ENCODE measurements at places on chromosomes 4 and X.
A peak's percentile ranks its signal among the peaks of the same experiment; 100 is the strongest.

- DNase-seq: no peak
These were observed 20.2 kb upstream of the MRFAP1 start for GRCh38 chr4:6620296-6620695.

GRCh38 chr4:14215116-14215770 is 587.7 kb upstream of the BOD1L1 start:
- no peak for DNase-seq

DNA sequence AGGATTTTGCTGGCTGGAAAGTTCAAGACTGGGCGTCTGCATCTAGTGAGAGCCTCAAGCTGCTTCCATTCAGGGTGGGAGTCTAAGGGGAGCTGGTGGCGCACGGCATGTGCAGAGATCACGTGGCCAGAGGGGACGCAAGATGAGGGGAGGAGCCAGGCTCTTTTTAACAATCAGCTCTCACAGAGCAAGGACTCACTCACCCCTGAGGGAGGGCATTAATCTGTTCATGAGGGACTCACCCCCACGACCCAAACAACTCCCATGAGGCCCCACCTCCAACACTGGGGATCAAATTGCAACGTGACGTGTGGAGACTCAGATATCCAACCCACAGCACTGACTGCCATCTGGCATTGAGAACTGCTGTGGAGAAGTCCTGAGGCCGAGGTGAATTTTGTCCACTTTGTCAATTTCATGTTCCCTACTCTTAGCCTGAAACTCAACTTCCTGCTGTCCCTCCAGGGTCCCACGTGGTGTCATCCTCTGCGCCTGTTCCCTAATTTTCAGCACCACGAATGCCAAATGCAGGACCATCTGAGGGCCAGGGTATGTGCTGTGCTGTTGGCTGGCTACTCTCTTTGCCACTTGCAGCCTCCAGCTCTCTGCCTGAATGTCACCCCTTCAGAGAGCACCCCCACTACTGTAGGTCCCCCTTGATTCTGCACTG is 5.6 kb downstream of the ZFP92 start:
- DNase-seq: no peak

- DNase-seq: peak; percentile 17
These were observed 401.0 kb downstream of the IL1RAPL1 start for GRCh38 chrX:28988246-28988645.

DNA sequence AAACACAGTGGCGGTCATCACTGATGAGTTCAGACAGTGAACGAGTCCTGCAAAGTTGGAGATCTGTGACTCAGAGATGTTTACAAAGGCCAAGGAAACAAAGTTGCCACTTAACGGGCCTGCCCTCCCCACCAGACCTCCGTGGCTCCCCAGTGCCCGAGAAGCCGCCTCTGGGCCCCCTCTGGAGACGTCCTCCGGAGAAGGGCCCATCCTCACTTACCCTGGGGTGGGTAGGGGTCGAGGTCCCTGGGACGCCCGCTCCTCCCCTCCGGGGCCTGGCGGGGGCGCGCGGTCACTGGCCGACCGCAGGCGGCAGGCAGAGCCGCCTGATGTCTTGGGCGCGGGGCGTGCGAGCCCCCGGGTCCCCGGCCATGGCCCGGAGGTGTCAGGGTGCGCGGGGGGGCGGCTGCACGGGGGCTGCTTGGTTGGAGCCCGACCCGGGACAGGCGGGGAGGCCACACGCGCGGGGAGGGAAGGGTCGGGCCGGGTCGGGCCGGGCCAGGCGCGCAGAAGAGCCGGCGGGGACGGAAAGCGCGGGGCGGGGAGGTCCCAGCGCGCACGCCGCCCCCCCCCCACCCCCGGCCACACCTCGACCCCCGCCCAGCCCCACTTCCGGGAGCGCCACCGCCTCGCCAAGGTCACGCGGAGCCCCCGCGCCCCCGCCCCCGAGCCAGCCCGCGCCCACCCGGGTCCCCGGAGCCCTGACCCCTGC is 529 bp downstream of the DHRSX start:
- no peak for DNase-seq

DNA sequence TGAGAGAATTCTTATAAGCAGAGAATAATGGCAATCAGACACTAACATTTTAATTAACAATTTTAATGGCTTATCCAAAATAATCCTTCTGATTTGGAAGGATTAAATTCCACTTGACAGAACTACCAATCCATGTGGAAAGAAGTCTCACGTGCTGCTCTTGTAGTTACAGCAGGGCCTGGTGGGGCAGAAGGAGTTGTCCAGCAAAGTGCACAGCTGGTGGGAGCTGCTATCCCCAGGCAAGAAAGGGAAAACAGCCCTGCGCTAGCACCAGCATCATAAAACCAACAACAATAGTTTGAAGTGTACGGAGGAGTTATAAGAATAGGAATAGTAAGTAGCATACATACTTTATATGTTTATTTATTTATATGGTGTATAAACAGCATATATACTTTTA is 127.4 kb upstream of the TRIM2 start:
- DNase-seq: no peak

DNA sequence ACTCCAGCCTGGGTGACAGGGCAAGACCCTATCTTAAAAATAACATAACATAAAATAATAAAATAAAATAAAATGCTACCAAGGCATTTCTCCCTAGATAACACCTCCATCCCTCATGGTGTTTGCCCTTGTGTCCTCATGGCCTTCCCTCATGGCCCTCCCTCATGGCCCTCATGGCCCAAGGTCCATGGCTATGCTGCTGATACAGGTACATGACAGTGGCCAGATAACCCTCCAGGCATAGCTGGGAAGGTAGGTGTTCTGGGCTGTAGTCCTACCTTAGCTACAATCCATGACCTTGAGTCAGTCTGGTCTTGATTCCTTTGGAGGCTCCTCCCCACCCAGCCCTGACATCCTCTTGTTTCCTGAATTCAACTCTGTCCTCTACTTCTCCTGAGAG is 75.2 kb downstream of the PJA1 start:
- no peak for DNase-seq

DNA sequence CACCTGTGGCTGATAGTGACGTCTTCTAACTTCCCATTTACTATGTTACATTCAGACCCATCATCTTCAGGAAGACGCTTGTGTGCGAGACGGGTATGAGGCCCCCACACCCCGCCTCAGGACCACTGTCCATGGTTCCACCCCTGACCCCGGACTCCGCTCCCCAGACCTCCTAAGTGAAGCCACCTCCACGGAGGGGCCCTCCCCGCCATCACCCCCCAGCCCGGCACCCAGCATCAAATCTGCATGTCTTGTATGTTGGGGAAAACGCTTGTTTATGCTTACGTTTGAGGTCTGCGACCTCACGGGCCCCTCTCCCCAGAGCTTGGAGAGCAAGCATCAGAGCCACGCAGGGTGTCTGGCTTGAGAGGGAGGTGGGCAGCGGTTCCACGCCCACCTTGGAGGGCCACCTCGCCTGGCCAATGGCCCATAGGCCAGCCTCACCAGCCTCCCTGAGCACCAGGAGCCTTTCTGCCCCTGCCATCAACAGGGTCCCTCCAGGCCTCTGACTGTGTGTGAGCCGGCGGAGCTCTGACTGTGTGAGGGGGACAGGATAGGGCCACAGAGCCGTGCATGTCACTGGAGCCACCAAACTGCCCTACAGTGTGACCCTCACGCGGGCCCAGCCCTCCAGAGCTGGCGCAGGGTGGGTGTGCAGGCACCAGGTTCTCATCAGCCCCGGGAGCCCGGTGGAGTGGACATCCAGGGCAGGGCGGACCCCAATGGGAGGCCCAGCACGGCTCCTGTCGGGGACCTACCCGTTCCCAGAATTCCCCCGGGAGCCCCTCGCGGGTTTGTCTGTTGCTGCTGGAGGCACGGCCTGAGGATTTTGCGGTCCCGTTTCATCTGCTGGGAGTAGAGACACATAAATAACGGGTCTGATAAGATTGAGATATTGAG is 88.4 kb upstream of the NKX1-1 start:
- DNase-seq: no peak

DNA sequence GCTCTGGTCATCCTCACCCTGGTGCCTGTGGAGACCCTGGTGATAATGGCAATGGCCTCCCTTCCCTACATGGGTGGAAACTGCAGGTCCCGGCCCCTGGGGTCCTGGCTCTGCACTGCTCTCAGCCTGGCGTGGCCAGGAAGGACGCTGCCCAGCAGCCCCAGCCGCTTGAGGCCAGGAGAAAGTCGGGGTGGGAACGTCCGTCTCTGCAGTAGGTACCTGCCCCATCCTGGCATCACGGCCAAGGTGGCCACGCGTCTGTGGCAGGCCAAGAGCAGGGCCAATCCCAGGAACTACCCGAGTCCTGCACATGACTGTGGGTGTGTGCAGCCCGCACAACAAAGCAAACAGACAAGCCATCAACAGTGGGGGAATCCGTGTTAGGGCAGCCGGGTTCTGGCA is 33.8 kb downstream of the FGFRL1 start:
- no peak for DNase-seq

- DNase-seq: no peak
These were observed 18.7 kb downstream of the TNIP3 start for GRCh38 chr4:121145430-121145829.

DNA sequence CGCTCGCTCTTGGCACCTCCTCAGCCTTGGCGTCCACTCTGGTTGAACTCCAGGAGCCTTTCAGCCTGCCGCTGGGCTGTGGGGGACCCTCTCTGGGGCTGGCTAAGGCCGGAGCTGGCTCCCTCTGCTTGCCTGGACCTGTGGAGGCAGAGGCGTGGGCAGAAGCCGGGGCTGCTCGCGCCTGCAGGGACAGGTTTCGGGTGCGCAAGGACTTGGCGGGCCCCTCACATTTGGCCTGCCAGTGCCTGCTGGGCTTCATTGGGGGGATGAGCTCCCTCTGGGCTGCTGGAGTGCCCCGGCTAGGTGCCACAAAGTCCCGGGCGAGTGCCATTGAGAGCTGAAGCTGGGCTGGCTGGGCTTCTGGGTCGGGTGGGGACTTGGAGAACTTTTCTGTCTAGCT is 371.7 kb downstream of the FAM133A start:
- DNase-seq: no peak

DNA sequence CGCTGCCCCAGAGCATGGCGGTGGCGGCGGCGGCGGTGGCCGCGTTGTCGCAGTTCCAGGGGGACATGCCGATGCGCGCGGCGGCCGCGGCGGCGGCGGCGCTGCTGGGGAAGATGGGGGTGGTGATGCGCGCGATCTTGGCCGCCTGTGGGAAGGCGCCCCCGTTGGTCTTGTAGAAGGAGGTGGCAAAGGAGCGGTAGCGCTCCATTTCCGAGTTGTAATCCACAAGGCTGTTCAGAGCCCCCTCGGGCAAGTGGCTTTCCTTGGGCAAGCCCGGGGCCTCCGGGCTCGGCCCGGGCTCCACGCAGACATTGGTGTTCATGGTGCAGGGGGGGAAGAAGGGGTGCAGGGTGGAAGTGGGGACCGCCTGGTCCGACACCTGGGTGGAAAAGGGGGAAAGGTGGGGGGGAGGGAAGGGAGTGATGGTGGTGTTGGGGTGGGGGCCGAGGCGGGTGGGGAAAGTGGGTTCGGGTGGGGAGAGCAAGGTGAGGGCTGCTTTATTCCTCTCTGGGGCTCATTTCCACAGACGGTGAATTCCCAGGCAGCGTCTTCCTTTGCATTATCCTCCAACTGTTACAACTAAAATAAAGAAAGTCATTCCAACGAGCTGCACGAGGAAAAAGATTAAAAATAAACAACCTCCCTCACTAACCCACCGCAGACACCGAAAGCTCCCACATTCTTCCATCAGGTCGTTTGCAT is 3.1 kb downstream of the CXXC4 start:
- DNase-seq: no peak

DNA sequence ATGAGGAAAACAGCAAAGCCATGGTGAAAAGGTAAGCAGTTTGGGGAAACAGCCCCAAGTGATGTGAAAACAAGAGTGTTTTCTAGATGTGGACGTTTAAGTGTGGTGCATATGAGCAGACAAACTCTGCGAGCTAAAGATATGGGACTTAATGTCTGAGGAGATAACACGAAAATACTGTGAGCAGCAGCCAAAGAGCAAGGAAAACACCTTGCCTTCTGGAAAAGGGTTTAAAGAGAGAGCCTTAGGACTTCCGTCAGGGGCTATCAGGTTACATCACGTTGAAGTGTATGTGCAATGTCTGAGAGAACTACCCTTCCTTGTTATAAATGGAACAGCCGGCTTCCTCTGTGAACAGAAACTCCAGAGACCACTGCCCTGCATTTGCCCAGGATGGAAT is 54.2 kb downstream of the LEF1 start:
- DNase-seq: peak; percentile 15

- DNase-seq: no peak
These were observed 75.3 kb downstream of the SLIT2 start for GRCh38 chr4:20326977-20327376.

- no peak for DNase-seq
These were observed 55.1 kb downstream of the CPZ start for GRCh38 chr4:8647626-8648025.

DNA sequence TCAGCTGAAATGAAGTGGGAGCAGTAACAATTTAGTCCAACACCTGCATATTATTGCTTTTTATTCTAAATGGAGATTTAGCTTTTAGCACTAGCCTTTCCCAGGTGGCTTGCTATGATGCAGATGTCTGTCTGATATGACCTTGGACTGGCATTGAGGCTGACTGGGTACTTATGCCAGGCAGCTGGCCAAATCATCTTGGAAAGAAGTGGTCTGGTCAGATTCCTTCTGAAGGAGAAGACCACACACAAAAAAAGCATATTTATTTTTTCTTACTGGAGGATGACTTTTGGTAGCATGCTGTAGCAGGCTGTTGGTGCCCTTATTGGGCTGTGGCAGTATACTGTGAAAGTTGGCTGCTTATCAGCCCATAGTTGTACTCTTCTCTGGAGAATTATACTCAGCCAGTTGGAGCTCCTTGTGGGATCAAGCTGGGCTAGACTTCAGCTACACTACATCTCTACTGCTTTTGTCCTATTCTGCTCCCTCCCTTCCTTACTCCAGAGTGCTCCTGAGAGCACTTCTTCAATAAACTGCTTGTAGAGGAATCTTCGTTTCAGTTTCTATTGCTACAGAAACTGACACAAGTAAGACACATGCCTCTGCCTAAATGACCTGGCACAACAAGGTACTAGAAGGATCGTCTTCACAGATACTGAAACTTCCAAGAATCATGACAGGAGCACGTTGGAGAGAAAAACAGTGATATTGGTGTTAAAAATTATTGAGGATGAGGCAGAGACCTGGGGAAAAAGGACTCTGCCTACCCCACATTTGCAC is 196.8 kb upstream of the RPS6KA3 start:
- no peak for DNase-seq

- no peak for DNase-seq
These were observed 87.3 kb downstream of the ADGRG4 start for GRCh38 chrX:136387951-136388502.

DNA sequence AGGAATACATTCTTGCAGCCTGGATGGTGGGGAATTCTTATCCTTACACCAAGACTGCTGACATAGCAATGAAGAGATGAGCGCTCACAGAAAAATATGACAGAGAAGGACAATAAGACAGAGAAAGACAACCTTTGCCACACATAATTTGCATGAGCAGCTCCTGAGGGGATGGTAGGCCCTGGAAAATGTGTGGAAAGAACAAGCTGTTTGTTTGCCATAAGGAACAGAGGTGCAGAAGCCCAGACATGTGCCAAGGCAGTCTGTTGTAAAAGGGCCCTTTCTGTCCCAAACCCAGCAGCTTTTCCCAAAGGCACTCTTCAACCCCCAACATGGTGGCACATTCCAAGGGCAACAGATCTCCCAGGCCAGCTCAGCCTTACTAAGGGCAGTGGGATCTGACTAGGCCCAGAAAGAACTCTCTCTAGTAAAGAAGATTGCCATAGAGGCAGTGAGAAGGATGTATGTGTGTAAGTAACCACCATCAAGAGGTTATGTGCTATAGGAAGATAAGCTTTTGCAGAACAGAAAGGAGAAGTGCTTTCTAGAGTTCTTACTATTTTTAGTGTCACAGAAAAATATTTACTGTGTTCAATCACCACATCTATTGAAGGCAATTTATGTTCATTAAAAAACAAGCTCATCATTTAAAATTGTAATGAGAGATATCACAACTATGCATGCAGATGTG is 287.0 kb upstream of the RASGEF1B start:
- DNase-seq: no peak

- no peak for DNase-seq
These were observed 104.4 kb downstream of the PJA1 start for GRCh38 chrX:69060631-69061408.
